ENCODE measurements at places on chromosomes 12 and 14. TPM values are rescaled to one million over a fixed set of nuclear protein-coding genes. Genes with fewer than 3 reads are reported as not detected.

PCED1B gene
- 1.3 TPM for total RNA-seq

NANOG gene
- total RNA-seq = not detected

RPL6 gene
- 1,061 TPM for total RNA-seq

PTPRR gene
- 0.09 TPM for total RNA-seq

IFNG-AS1 gene
- not detected for total RNA-seq

GPR137C gene
- total RNA-seq = 0.14 TPM

RPL10L gene
- not detected for total RNA-seq

TEX22 gene
- total RNA-seq = 0.37 TPM

APAF1 gene
- total RNA-seq = 18.4 TPM

SMOC1 gene
- 0.65 TPM for total RNA-seq

PLEKHG7 gene
- total RNA-seq = not detected

TPH2 gene
- total RNA-seq = not detected

ANG gene
- 5.1 TPM for total RNA-seq

DTX1 gene
- not detected for total RNA-seq

SFSWAP gene
- 18.8 TPM for total RNA-seq

TNFAIP2 gene
- 114 TPM for total RNA-seq

OR4E1 gene
- total RNA-seq = not detected

KRT83 gene
- total RNA-seq = not detected

STON2 gene
- 0.28 TPM for total RNA-seq

FERMT2 gene
- 118 TPM for total RNA-seq

KRT78 gene
- total RNA-seq = not detected
